Stimulated activated CD4-positive, alpha-beta T cell treated with anti-CD3 and anti-CD28 coated beads, Interleukin-2, amount 100 ng/mL, for 24 hours (primary cell): ENCODE measurements at places on chromosomes 2 and 18.

DNA sequence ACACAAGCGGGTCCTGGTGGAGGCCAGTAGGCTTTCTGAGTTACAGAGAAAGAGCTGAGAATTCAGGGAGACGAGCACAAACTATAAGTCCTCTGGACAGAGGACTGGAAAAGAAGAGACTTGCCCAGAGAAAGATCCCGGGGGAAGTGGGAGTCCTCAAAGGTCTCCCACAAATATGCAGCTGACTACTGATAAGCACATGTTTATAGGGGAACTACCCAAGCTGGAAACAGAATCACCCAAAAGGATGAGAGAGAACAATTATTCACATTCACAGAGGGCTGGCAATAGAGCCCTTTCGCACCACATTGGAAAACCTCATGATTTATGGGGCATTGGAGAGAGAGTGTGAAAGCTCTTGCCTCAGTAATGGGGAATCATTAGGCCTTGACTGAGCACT is 337.6 kb downstream of the IRS1 start:
- DNase-seq: no peak

DNA sequence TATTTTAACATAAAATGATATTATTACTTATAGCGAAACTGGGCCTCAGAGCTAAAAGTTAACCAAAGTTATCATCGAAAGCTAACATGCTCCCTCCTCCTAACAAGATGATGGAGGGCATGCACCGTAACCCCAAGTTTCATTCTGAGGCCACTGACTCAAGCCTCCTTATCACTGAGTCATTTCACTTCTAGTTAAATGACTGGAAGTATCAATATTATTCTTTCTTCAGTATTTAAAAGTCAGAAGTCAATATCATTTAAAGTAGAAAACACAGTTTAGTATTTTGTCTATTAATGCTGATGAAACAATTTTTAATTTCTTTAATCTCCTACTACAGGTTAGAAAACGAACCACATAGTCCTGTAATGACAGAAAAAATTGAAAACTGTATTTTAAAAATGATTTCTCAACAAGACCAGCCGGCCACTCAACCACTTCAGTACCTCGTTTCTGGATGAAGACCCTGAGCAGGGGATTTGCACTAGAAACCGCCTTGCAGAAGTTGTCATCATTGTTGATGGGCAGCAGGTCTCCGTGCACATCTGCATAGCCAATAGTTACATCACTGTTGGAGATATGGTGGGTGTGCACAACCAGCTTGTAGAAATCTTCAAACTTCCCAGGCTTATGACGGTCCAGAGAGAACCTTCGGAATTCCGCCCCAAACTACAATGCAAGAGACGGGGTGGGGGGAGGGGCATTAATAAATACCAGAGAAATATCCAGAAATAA is 44.9 kb downstream of the PARD6G start:
- peak; percentile 46 for DNase-seq

DNA sequence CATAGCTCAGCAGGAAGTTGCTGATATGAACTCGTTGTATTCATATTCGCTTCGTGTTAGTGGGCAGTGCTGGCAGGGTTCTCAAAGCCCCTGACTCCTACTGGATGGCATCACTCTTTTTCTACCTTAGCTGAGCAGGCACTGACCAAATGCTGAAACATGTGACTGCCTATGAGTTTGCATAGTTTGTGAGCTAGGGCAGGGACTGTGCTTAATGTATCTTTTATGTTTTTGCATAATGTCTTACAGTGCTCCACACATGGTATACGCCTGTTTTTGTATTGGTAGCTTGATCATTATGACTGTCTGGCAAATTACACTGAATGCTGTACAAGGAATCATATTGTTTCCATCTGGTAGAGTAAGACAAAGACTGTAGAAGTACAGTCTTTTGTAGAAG is 305.3 kb downstream of the PARD3B start:
- DNase-seq: no peak

DNA sequence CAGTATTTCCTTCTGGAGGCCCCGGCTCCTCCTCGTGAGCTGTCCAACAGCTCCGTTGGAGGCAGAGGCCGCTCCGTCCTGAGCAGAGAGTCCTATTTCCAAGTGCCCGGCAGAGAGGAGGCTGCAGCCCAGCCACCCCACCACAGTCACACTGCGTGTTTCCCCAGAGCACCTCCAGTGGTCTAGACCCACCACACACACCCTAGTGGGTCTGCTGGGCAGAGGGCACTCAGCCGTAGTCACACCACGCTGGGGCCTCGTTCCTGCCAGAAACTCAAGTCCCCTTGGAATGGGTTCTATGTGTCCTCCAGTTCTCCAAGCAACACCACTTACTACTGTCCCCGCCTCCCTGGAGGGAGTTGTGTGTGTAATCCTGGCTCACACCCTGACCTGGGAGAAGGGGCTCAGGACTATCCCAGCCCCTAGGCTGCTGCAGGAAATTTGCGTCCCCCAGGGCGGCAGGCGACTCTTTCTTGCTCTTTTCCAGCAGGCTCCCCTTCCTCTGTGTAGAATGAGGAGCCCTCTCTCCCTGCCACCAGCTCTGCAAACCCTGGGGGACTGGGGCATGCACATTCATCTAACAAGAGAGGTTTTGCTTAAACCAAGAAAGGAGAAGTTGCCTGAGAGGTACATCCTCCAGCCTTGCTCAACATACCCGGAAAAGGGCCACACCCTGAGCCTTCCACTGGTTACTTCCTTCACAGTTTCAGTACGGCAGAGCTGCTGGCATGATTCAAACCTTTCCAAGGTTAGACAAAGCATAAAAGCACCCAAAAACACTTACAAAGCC is 114.1 kb downstream of the NDUFA10 start:
- peak; percentile 20 for DNase-seq

GRCh38 chr2:101251844-101252407 is 760 bp upstream of the CNOT11 start:
- peak; percentile 13 for DNase-seq

- no peak for DNase-seq
These were observed 42.0 kb upstream of the EML6 start for GRCh38 chr2:54681416-54681815.
